ENCODE measurements at places on chromosomes 1 and 21. TPM values are rescaled to one million over a fixed set of nuclear protein-coding genes. Genes with fewer than 3 reads are reported as not detected.
A peak's percentile ranks its signal among the peaks of the same experiment; 100 is the strongest.

- no peak overlapping the region for H3K4me3 ChIP-seq
- peaks cover 73% of the 10 kb centered on the region for H3K27me3 ChIP-seq
- DNase-seq: no peak
These were observed 15.8 kb downstream of the NR5A2 start for GRCh38 chr1:200043336-200043668.

- H3K27ac ChIP-seq: peak overlapping the region; percentile 24
- peaks cover 20% of the 10 kb centered on the region for H3K4me1 ChIP-seq
- H3K27me3 ChIP-seq: no peaks in the 10 kb centered on the region
- peak overlapping the region; percentile 74 for H3K4me3 ChIP-seq
- H3K36me3 ChIP-seq: peaks cover 3% of the 10 kb centered on the region
These were observed 1.1 kb downstream of the NENF start for GRCh38 chr1:212433577-212434462.

- peak overlapping the region; percentile 56 for H3K27ac ChIP-seq
- peaks cover 11% of the 10 kb centered on the region for H3K4me1 ChIP-seq
- no peak overlapping the region for H3K4me3 ChIP-seq
- H3K36me3 ChIP-seq: peaks cover 7% of the 10 kb centered on the region
- H3K27me3 ChIP-seq: no peaks in the 10 kb centered on the region
These were observed 125.1 kb upstream of the IPO9 start for GRCh38 chr1:201703621-201704438.

DNA sequence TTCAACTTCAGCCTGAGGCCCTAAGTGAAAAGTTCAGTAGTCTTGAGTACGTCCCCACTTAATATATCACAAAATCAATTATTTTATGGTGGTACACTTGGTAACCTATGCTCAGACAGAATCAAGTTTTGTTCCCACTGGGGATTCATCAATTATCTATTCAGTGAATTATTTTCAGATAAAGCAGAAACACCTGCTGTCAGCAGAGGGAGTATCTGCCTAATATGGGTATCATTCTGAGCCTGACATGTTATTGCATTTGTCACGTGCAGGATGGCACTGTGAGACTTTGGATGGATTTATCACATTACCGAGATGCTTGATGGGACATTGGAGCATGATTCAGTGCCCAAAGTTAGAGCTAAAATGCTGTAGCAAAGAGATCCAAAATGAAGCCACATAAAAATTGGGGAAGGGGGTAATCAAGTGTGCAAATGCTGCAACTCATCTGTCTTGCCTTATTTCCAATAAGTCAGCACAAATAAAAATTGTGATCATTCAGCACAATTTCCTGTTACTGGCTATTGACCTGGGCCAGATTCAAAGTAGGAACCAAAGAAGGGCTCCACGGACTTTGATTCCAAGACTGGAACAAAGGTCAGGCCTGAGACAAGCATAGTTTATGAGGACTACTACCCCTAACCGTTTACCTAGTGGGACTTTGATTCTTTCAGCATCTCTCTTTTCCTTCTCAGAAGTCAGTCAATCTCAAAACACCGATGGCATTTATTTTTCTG is 657.6 kb downstream of the LMO4 start:
- no peak overlapping the region for H3K27ac ChIP-seq

DNA sequence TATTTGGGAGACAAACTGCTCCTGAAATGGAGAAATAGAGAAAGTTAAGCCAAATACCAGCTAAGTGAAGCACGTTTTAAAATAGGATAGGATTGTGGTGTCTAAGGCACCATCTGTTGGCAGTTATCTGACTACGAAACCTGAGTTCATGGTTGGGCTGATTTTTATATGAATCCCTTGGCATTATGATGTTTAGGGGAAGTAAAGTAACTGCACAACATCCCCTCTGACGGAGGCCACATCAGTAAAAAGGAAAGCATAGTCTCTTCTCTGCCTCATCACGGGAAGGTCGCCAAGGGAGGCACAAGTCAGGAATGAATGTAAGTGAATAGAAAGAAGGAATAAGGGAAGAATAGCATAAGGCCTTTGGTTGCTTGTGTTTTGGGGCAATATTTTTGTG is 128.0 kb downstream of the PRRX1 start:
- H3K4me1 ChIP-seq: peaks cover 5% of the 10 kb centered on the region
- DNase-seq: no peak
- no peak overlapping the region for H3K4me3 ChIP-seq

GRCh38 chr1:26164036-26164860 is 4.5 kb downstream of the C1orf232 start:
- H3K27ac ChIP-seq: peak overlapping the region; percentile 47
- no peaks in the 10 kb centered on the region for H3K36me3 ChIP-seq
- DNase-seq: peak; percentile 62
- peaks cover 31% of the 10 kb centered on the region for H3K4me1 ChIP-seq
- H3K27me3 ChIP-seq: peaks cover 6% of the 10 kb centered on the region
- peak overlapping the region; percentile 66 for H3K4me3 ChIP-seq

DNA sequence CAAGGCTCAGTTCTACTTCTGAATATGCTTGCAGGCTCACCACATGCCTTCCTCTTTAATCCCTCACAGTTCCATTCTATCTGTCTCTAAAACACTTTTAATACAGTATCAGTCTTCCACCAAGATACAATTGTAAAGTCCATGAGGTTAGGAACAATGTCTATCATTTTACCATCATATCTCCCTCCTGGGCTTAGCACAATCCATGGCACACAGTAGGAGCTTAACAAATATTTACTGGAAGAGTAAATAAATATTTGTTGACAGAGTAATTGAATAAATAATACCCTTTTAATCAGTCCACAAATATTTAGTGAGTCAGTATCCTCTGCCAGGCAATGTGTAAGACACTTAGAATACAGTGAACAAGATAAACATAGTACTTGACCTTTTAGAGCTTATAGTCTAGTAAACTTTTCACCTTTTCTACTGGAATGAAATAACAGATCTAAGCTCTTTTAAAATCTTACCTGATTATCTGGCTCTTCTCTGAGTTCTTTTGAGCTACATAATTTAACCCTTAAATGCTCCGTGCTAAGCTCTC is 12.7 kb upstream of the GADD45A start:
- no peaks in the 10 kb centered on the region for H3K27me3 ChIP-seq
- no peak overlapping the region for H3K27ac ChIP-seq
- no peak overlapping the region for H3K4me3 ChIP-seq
- no peaks in the 10 kb centered on the region for H3K36me3 ChIP-seq
- no peak for DNase-seq

DNA sequence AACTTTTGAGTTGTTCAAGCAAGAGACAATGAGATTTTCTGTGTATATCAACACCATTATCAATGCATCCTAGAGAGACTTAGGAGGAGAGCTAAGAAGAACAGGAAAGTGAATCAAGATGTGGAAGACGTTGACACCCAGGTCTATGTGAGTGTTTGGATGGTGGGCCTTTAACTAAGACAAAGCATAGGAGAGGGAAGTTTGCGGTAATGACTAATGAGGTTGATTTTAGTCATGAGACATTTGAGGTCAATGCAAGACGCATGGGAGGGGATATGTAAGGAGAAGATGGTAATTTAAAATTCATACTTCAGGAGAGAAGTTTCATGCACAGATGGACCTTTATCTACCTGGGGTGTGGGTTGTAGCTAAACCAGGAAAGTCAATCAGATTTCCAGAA is 269.6 kb downstream of the VAV3 start:
- H3K27ac ChIP-seq: no peak overlapping the region
- no peak for DNase-seq
- H3K4me1 ChIP-seq: peaks cover 9% of the 10 kb centered on the region
- H3K4me3 ChIP-seq: no peak overlapping the region
- no peaks in the 10 kb centered on the region for H3K27me3 ChIP-seq

GRCh38 chr1:233606813-233607212 is 7.1 kb upstream of the KCNK1 start:
- H3K4me1 ChIP-seq: peaks cover 18% of the 10 kb centered on the region
- H3K4me3 ChIP-seq: no peak overlapping the region
- no peaks in the 10 kb centered on the region for H3K36me3 ChIP-seq

DNA sequence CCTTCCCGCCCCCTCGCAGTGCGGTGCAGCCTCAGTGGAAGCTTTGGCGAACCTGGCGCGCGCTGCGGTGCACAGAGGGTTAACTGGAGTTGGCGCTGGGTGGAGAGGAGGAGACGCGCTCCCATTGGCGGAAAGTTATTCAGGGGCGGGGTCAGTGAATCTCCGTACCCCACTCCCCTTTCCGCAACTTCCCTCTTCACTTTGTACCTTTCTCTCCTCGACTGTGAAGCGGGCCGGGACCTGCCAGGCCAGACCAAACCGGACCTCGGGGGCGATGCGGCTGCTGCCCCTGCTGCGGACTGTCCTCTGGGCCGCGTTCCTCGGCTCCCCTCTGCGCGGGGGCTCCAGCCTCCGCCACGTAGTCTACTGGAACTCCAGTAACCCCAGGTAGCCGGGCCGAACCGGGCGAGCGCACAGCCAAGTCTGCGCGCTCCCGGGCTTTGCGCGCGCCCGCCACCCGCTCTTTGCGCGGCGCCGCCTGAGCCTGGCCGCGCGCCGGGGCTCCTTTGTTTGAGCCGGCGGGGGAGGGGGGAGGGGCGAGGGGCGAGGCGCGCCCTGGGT is at the start of gene EFNA4:
Gene EFNA4, plus strand, starts transcription at position 191 of the 561 bp plus-strand sequence. Its CDS starts 84 bp downstream, at position 275.
- peaks cover 34% of the 10 kb centered on the region for H3K4me1 ChIP-seq
- peak; percentile 82 for DNase-seq
- H3K27me3 ChIP-seq: peaks cover 2% of the 10 kb centered on the region
- peak within 1 kb of the TSS; percentile 76 for H3K4me3 ChIP-seq
- peak within 1 kb of the TSS; percentile 87 for H3K27ac ChIP-seq
- peaks cover 10% of the 10 kb centered on the region for H3K36me3 ChIP-seq

DNA sequence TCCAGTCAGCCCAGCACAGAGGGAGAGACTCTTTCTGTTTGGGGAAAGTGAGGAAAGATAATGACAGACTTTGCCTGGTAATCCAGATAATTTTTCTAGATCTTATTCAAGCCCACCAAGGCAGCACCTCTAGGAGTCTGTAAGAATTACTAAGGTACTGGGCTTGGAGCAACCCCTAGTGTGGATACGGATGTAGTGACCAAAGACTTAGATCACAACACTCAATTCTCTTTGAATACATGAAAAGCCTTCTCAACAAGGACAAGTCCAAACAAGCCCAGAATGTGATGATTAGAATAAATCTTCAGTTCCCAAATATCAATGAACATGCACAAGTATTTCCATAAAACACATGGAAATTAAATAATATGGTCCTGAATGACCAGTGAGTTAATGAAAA is 206.9 kb downstream of the MRPL39 start:
- DNase-seq: no peak
- H3K27me3 ChIP-seq: no peaks in the 10 kb centered on the region
- H3K4me3 ChIP-seq: no peak overlapping the region
- no peaks in the 10 kb centered on the region for H3K4me1 ChIP-seq
- no peak overlapping the region for H3K27ac ChIP-seq

- peaks cover 36% of the 10 kb centered on the region for H3K27me3 ChIP-seq
- no peaks in the 10 kb centered on the region for H3K4me1 ChIP-seq
- no peaks in the 10 kb centered on the region for H3K36me3 ChIP-seq
- no peak overlapping the region for H3K27ac ChIP-seq
- no peak overlapping the region for H3K4me3 ChIP-seq
These were observed 18.4 kb downstream of the OLIG1 start for GRCh38 chr21:33088384-33088783.

DNA sequence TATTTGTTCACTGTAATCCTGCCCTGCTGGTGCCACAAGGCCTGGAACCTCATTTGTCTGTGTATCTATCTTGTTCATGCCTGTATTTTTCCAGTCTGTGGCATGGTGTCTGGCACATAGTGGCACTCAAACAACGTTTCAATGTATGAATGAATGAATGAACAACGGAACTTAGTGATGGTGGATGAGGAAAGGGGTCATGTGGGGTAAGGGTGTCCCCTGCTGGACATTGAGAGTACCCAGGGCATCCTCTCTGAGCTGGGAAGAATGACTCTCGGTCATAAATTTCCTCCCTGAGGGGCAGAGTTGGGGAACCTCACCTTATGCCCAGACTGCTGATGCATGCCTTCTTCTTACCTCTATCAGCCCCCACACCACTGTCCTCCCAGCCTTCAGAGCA is 18.9 kb upstream of the ZNF683 start:
- no peaks in the 10 kb centered on the region for H3K27me3 ChIP-seq
- H3K27ac ChIP-seq: no peak overlapping the region
- H3K4me3 ChIP-seq: no peak overlapping the region

- H3K36me3 ChIP-seq: no peaks in the 10 kb centered on the region
- H3K4me1 ChIP-seq: no peaks in the 10 kb centered on the region
- peaks cover 6% of the 10 kb centered on the region for H3K27me3 ChIP-seq
- no peak overlapping the region for H3K27ac ChIP-seq
- DNase-seq: no peak
These were observed 72.3 kb upstream of the POGK start for GRCh38 chr1:166766942-166767341.

GRCh38 chr1:23554481-23555269 is 4.6 kb downstream of the ID3 start:
- H3K4me3 ChIP-seq: peak overlapping the region; percentile 88
- H3K4me1 ChIP-seq: peaks cover 68% of the 10 kb centered on the region
- H3K36me3 ChIP-seq: peaks cover 9% of the 10 kb centered on the region
- peak; percentile 86 for DNase-seq

DNA sequence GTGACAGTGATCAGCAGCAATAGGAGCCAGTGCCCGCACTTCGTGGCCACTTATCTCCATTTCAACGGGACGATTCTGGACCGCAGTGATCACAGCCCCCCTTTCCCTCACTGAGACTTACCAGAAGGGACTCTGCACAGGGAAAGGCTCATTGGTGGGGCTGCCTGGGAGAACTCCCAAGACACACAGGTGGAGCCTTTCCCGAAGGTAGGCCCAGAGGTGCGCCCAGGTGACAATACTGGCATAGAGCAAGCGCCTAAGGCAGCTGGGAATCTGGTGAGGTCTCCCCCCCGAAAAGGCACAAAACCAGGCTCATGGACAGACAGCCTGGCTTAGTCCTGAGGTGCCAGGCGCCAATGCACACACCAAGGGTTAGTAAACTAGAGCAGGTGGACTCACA is 318.9 kb downstream of the AJAP1 start:
- no peak overlapping the region for H3K27ac ChIP-seq
- DNase-seq: no peak
- H3K36me3 ChIP-seq: no peaks in the 10 kb centered on the region
- H3K4me3 ChIP-seq: no peak overlapping the region

- no peak for DNase-seq
- no peaks in the 10 kb centered on the region for H3K36me3 ChIP-seq
- H3K4me3 ChIP-seq: no peak overlapping the region
- H3K4me1 ChIP-seq: no peaks in the 10 kb centered on the region
- H3K27me3 ChIP-seq: peaks cover 14% of the 10 kb centered on the region
- no peak overlapping the region for H3K27ac ChIP-seq
These were observed 57.4 kb downstream of the HSPA13 start for GRCh38 chr21:14325595-14325994.

SHISAL2A gene
- 1.4 TPM for total RNA-seq

EXTL1 gene
- 7.1 TPM for total RNA-seq

Measured in mesothelial cell of epicardium (in vitro differentiated cells).